ENCODE measurements at places on chromosomes 13 and 19.

DNA sequence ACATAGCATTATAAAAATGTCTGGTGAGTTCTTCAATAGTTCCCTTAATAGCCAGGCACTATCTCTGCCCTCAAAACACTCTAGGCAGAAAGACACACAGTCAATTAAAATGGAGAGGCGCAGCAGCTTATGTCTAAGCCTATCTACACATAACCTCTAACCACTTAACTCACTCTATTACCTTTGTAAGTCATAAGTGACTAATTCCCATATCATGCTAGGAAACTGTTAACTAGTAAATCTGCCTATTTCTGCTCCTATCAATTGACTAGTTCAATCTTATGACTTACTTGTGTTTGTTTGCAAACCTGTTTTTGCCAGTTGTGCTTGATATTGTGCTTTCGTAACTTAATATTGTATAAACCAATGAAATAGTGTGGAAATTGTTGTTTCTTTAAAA is 3.2 kb downstream of the CCDC122 start:
- H3K27ac ChIP-seq, result no peak overlapping the region
- H3K36me3 ChIP-seq, result no peaks in the 10 kb centered on the region
- H3K27me3 ChIP-seq, result no peaks in the 10 kb centered on the region
- H3K4me3 ChIP-seq, result no peak overlapping the region
- no peaks in the 10 kb centered on the region for H3K4me1 ChIP-seq

DNA sequence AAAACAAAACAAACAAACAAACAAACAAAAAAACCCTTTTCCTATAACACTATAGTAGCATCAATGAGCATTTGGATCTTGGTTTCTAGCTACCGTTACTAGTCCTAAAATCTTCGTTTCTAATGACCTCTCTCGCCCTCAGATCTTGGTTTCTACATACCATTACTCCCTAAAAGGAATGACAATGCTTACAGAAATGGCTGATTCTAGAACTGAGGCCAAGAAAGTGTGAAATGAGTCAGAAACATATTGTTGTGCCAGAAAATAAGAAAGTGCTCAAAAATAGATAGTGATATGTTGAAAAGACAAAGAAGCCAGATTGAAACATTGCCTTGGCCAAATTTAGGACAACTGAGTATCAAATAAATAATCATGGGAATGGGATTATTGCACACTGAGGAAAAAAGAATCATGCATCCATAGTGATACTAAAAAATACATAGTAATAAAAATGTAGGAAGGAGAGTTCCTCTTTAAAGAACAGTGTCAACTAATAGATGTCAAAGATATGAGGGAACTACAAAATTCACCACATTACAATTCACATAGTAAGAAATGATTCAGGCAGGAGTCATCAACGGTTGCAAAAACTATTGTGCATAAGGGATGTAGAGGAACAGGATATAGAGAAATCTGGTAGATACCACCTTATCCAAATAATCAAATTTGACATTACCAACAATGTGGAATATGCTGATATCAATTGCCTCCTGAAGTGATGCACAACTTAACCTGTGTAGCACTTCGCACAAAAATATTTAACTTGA is 386.6 kb downstream of the DIAPH3 start:
- peaks cover 6% of the 10 kb centered on the region for H3K4me1 ChIP-seq
- DNase-seq, result peak; percentile 91
- no peak overlapping the region for H3K4me3 ChIP-seq
- H3K36me3 ChIP-seq, result no peaks in the 10 kb centered on the region

DNA sequence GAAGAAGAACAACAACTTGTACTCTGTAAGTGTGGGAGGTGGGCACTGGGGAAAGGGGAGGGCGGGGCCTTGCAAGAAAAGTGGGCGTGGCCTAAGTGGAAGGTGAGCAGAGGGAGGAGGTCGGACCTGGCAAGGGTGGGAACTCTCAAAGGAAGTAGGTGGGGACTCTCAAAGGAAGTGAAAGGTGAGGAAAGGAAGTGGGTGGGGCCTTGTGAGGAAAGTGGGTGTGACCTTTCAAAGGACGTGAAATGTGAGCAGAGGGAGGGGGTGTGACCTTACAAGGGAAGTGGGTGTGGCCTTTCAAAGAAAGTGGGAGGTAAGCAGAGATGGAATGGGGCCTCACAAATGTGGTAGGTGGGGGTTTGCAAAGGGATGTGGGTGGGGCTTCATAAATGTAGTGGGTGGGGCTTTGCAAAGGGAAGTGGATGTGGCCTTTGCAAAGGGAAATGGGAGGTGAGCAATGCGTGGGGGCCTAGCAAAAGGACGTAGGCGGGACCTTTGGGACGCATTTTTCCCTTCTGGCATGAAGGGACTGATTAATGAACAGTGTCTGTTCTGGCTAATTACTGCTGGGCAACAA is 25.9 kb downstream of the ACSBG2 start:
- H3K36me3 ChIP-seq, result no peaks in the 10 kb centered on the region
- no peaks in the 10 kb centered on the region for H3K4me1 ChIP-seq
- H3K27ac ChIP-seq, result no peak overlapping the region
- H3K4me3 ChIP-seq, result no peak overlapping the region

GRCh38 chr19:46426506-46427162 is 2.1 kb downstream of the PNMA8C start:
- H3K4me1 ChIP-seq, result peaks cover 3% of the 10 kb centered on the region
- no peak overlapping the region for H3K27ac ChIP-seq
- peak; percentile 68 for DNase-seq
- no peaks in the 10 kb centered on the region for H3K27me3 ChIP-seq

DNA sequence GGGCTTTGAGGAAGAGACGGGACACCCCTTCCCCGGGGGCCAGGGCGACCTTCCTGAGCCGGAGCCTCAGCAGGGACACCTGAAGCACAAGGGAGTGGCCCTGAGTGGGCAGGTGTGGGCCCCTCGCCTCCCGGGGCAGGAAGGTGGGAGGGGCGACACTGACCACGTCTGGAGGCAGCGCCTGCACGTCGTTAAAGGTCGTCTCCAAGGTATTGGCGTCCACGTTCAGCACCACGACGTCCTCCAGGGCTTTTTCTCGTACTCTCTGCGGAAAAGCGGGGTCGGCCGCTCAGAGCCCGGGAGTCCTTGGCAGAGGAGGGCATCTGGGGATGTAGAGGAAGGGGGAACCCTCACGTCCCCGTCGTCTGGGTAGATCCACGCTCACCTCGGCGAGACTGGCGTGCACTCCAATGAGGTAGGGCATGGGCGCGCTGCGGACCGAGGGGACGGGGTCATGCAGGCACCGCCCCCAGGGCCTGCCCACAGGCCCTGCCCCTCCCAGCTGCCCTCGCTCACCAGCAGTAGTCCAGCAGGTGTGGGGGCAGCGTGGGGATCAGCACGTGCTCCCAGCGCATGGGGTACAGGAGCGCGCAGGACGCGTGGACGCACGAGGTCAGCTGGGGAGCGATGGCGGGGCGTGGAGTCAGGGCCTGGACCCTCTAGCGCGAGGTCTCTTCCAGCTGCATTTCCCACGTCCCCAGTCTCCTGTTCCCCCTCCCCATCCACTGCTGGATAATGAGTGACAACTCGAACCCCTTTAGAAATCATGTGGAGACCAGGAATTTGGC is 6.1 kb downstream of the DENND1C start:
- no peak for DNase-seq
- H3K4me3 ChIP-seq, result no peak overlapping the region
- no peaks in the 10 kb centered on the region for H3K4me1 ChIP-seq
- H3K27ac ChIP-seq, result no peak overlapping the region
- no peaks in the 10 kb centered on the region for H3K27me3 ChIP-seq
- no peaks in the 10 kb centered on the region for H3K36me3 ChIP-seq

- no peak overlapping the region for H3K4me3 ChIP-seq
- H3K27me3 ChIP-seq, result no peaks in the 10 kb centered on the region
- H3K4me1 ChIP-seq, result no peaks in the 10 kb centered on the region
These were observed 350.1 kb downstream of the FOXO1 start for GRCh38 chr13:40316301-40316700.

DNA sequence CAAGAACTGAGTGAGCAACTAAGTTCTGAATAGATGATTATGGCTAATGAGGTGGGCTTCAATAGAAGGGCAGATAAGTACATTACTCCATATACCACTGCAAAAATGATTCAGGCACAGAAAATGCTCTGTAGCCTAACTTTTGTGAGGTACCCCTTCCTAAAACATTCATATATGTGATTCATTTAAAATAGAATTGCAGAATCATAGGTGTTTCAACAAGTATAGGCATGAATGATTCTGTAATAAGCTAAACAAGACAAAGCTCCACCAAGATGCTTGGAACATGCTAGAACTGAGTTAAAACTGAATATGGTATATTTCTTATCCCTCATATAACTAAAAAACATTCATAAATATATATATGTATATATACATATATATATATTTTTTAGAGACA is 12.1 kb downstream of the KBTBD7 start:
- no peak for DNase-seq
- no peak overlapping the region for H3K4me3 ChIP-seq
- H3K4me1 ChIP-seq, result no peaks in the 10 kb centered on the region
- H3K27me3 ChIP-seq, result no peaks in the 10 kb centered on the region
- no peak overlapping the region for H3K27ac ChIP-seq

GRCh38 chr19:31641591-31641990 is 292.4 kb upstream of the TSHZ3 start:
- H3K27me3 ChIP-seq, result no peaks in the 10 kb centered on the region
- no peak for DNase-seq
- no peaks in the 10 kb centered on the region for H3K36me3 ChIP-seq
- no peak overlapping the region for H3K4me3 ChIP-seq

DNA sequence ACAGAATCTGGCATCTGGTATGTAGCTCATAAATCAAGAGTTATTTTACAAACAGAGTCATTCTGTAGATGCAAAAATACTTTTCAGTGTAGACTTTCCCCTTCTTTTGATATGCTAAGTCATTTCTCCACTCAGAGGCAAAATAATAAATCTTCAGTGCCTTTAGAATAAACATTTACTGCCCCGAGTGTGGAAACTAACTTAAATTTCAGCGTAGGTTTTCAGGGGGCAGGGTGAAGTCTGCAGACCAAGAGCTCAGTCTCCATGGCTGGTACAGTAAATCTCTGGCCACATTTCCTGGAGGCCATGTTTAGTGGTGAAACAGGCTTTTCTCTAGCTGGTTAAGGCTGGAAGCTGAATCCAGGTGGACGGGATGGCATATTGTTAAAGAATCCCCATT is 13.1 kb upstream of the ADPRHL1 start:
- DNase-seq, result no peak
- H3K4me3 ChIP-seq, result no peak overlapping the region

- no peaks in the 10 kb centered on the region for H3K27me3 ChIP-seq
- no peaks in the 10 kb centered on the region for H3K36me3 ChIP-seq
- no peak overlapping the region for H3K4me3 ChIP-seq
- DNase-seq, result peak; percentile 33
These were observed 13.2 kb downstream of the SLC46A3 start for GRCh38 chr13:28705461-28706083.

Measured in fibroblast of lung (primary cell).